ENCODE measurements at places on chromosomes 16 and 17. TPM values are rescaled to one million over a fixed set of nuclear protein-coding genes. Genes with fewer than 3 reads are reported as not detected.

The DRC3 gene
- total RNA-seq: 2.0 TPM

GRCh38 chr17:17322516-17323510, 19.6 kb downstream of the NT5M start:
- no peak overlapping the region for H3K4me3 ChIP-seq
- no peak for DNase-seq
- H3K27ac ChIP-seq: no peak overlapping the region
- no peaks in the 10 kb centered on the region for H3K36me3 ChIP-seq

- H3K36me3 ChIP-seq: no peaks in the 10 kb centered on the region
- DNase-seq: no peak
- no peak overlapping the region for H3K4me3 ChIP-seq
- H3K27ac ChIP-seq: no peak overlapping the region
- no peaks in the 10 kb centered on the region for H3K27me3 ChIP-seq
- no peaks in the 10 kb centered on the region for H3K4me1 ChIP-seq
These were observed 45.4 kb downstream of the SEC14L1 start for GRCh38 chr17:77186141-77186604.

The SULT1A2 gene
- 1.8 TPM for total RNA-seq

- no peak for DNase-seq
- no peak overlapping the region for H3K4me3 ChIP-seq
- H3K4me1 ChIP-seq: no peaks in the 10 kb centered on the region
- no peak overlapping the region for H3K27ac ChIP-seq
- no peaks in the 10 kb centered on the region for H3K36me3 ChIP-seq
These were observed 1.9 kb upstream of the ST6GALNAC1 start for GRCh38 chr17:76645481-76645880.

DNA sequence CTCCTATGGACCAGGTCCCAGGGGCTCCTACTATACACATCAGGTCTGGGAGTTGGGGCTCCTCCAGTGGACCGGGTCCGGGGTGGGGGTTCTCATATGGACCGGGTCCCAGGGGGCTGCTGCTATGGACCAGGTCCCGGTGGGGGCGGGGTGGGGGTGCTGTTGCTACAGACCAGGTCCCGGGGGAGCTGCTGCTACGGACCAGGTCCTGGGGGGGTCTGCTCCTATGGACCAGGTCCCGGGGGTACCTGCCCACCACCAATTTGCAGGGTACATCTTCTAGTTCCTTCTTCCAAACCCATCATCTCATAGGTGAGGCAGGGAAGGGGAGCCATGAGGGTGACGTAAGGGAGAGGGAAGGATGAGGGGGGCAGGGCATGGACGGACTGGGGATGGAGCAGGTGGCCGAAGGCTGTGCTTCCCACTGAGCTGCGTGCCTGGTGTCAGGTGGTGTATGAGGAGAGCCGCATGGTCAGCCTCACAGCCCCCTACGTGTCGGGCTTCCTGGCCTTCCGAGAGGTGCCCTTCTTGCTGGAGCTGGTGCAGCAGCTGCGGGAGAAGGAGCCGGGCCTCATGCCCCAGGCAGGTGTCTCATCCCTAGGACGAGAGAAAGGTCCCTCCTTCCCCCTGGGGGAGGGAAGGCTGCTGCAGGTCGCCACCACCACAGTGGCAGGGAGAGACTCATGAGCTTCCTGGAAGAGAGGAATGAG, 6.6 kb downstream of the ENDOV start:
- no peaks in the 10 kb centered on the region for H3K36me3 ChIP-seq
- peak; percentile 47 for DNase-seq
- no peaks in the 10 kb centered on the region for H3K4me1 ChIP-seq
- H3K4me3 ChIP-seq: no peak overlapping the region

The MINK1 gene
- 64.2 TPM for total RNA-seq

The CRISPLD2 gene
- 192 TPM for total RNA-seq

DNA sequence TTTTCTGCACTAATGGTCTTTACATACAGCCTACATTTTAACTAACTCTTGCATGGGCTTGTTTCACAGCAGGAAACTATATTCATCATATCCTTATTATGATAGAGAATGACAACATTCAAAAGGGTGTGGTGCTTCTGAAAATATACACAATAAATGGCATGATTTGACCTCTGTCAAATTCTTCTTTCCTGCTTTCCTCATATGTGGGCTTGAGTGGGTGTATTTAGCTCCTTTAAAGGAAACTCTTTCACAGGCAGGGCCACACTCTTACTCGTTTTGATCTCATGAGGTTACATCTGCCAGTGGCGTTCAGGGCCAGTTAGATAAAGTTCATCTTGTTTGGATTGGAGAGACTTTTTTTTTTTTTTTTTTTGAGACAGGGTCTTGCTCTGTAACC, 6.1 kb downstream of the SLC35G3 start:
- no peak for DNase-seq
- H3K27ac ChIP-seq: no peak overlapping the region
- H3K4me3 ChIP-seq: no peak overlapping the region
- H3K36me3 ChIP-seq: no peaks in the 10 kb centered on the region
- H3K4me1 ChIP-seq: no peaks in the 10 kb centered on the region

The NSMCE1 gene
- total RNA-seq: 34.6 TPM

DNA sequence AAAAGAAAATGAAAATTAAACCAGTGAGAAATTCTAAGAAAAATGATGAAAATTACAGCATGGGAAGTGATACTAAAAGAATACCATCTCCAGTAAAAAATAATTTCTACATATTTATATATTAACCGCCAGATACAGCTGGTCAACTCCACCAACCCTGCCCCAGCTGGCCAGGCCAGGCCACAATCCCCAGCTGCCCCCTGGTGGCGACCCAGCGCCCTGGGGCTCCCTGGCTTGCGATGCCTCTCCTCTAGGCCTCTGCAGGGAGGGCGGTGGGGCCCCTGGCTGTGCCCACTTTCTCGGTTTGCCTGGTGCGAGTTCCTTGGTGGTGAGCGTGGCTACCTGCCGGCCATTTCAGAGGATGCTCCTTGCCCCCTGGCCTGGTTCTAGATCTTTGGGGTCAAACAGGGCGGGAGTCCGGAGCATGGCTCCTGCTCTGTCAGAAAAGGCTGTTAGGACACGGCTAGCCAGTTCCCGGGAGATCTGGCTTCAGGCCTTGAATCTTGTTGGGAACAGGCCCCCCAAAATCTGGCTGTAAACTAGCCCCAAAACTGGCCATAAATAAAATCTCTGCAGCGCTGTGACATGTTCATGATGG, 14.5 kb downstream of the GLIS2 start:
- H3K4me1 ChIP-seq: no peaks in the 10 kb centered on the region
- H3K27ac ChIP-seq: no peak overlapping the region
- H3K4me3 ChIP-seq: no peak overlapping the region

DNA sequence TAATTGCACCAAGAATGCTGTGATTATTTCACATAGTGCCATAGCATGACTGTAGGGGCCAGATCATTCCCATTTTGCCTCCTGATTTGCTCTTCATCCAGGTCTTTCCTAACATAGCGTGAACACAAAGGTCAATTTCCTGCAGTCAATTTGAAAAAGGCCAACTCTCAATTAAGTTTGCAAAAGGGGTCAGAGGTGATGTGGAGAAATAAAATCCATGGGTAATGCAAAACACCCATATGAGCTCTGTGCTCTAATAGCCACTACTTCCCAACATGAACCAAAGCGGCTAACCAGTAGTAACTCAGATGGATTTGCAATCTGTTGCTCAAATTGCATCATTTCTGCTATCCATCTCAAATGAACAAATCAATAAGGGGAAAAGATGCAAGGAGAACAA, 275.5 kb upstream of the SOX9 start:
- no peak overlapping the region for H3K4me3 ChIP-seq
- H3K36me3 ChIP-seq: no peaks in the 10 kb centered on the region
- no peaks in the 10 kb centered on the region for H3K4me1 ChIP-seq
- H3K27ac ChIP-seq: no peak overlapping the region
- DNase-seq: no peak
- no peaks in the 10 kb centered on the region for H3K27me3 ChIP-seq

- no peaks in the 10 kb centered on the region for H3K4me1 ChIP-seq
- H3K36me3 ChIP-seq: no peaks in the 10 kb centered on the region
- no peak overlapping the region for H3K27ac ChIP-seq
- H3K4me3 ChIP-seq: no peak overlapping the region
- no peak for DNase-seq
- no peaks in the 10 kb centered on the region for H3K27me3 ChIP-seq
These were observed 290 bp upstream of the KRTAP4-1 start for GRCh38 chr17:41185001-41185400.

DNA sequence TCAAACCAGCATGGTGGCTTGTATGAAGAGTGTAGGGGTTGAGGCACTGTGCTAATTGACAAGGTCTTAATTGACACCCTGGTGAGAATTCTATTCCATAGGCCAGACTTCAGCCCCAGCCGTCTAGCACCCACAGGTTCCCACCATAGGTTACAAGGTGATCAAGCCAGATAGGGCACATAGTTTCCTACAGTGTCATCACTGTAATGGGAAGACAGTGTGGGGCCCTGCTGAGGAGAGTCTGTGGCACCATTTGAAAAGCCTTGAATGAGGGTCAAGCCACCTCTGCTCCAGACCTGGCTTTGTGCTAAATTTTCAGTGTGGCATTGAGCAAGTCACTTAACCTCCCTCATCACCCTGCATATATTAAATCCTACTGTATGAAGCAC, 36.2 kb downstream of the YPEL2 start:
- H3K4me1 ChIP-seq: peaks cover 10% of the 10 kb centered on the region
- no peaks in the 10 kb centered on the region for H3K27me3 ChIP-seq
- H3K27ac ChIP-seq: peak overlapping the region; percentile 22

The PRRT2 gene
- total RNA-seq: 30.6 TPM

The CDH1 gene
- total RNA-seq: 1.0 TPM

DNA sequence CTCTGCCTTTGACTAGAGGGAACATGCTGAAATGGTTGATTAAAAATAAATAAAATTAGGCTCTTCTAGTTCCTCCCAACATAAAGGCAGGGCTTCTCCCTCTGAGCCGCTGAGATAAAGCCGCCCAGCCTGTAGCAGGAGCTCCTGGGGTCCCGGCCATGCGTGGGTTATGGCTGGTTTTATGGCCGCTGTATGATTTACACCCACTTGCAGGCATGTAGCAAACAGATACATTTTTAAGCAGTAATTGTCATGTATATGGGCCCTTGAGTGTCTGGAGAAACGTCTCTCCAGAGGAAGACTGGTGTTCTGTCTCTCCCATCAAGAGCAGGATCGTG, 201.0 kb upstream of the TNRC6C start:
- no peaks in the 10 kb centered on the region for H3K36me3 ChIP-seq
- no peak overlapping the region for H3K27ac ChIP-seq
- no peak for DNase-seq

Data from aorta (tissue), 5 donors.